DMS53 (cell line): ENCODE measurements at places on chromosomes 1 and 21.

DNA sequence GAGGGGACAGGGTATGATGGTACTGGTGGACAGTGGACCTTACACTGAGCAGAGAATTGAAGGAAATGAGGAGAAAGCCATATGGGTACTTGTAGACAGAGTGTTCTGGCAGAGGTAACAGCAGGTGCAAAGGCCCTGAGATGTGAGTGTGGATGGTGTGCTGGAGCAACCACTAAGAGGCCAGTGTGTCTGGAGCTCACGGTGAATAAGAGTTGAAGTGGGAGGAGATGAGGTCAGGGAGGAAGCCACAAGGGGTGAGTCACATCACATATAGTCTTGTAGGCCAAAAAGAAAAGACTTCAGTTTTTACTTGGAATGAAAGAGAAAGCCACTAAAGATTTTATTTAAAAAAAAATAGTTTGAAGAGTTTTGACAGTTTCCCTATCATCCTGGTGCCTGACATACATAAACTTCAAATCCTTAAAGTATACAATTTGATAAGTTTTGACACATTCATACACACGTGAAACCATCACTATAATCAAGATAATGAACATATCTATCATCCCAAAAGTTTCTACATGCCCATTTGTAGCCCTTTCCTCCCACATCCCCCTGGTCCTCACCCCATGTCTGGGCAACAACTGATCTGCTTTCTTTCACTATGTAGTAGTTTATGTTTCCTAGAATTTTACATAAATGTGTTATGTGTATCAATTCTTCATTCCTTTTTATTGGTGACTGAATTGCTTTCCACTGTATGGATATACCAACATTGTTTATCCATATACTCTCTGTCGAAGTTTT lies 148.4 kb downstream of the GPATCH2 start:
- peak; percentile 70 for DNase-seq

DNA sequence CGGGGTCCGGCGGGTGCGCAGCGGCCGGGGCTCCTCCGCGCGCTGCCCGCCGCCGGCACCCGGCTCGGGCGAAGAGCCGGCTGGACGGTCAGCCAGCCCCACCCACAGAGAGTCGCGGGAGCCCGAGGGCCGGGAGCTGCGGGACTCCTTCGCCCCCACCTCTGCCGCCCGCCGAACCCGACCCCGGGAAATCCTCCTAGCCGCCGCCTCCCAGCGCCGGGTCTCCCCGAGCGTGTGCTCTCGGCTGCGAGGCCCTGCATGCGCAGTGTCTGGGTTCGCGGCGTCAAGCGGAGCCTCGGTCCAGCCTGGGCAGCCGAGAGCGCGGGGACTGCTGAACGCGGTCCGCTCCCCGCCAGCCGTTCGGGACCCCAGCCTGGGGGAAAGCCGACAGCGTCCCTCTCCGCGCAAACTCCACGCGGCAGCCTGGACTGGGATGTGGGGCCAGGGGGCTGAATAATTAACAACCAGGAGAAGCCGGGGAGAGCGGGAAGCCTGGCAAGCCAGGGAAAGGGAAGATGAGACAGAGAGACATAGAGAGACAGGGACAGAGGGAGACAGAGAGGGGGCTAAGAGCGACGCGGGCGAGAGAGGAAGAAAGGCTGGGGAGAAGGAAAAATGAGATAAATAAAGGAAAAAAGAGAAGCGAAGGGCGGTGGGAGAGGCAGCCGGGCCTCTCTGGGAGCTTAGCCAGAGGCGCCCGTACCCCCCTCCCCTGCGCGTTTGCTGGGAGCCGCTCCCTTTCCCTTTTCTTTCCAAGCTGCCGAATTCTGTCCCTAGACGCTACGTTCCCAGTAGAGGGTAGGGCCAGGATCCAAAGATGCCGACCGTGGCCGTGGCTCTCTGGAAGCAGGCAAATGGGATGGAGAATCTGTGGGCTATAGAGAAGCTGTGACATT lies 64.2 kb downstream of the MEF2D start:
- peak; percentile 75 for DNase-seq

DNA sequence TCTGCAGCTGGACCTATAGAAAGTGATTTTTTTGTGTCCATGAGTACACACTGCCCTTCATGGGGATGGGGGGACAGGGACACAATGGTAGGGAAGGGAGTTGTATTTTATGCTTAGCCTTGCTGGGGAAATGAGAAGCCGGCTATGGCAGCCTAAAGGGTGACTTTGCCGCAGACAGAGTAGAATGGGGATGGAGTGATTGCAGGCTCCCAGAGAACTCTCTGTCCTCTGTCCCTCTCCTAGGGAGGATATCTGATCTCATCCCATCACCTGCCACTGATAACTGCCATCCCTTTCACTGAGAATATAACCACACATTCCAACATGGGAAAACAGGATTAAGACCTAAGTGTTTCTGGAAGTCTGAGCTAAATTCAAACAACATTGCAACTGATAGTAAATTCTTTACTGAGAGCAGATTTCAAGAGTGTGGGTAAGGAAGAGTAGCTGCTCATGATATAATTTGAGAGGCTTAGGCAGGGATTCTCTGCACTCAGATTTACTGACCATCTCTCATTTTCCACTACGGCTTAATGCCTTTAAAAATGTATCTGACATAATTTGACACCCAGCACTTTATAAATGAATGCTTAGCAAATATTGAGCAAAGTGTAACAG lies 13.9 kb downstream of the SH2D1B start:
- DNase-seq = no peak

DNA sequence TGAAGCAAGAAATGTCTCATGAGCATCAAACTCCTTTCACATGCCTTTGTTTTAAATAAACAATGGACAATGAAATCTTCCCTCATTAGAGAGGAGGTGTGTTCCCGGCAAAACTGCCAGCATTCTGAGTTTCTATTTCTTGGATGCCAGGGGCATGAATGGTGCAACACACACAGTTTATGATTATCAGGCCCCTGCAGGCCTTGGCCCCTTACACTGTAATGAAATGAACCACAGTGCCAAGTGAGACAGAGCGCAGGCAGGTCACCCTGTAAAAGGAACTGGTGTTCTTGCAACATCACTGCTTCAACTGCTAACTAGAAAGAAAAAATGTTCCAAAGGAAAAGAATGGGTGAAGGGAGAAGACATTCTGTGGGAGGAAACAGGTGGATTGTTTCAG lies 3.8 kb upstream of the PIGC start:
- DNase-seq = no peak

- DNase-seq = no peak
Measured at GRCh38 chr1:169298441-169298840, 69.2 kb downstream of the NME7 start.

GRCh38 chr1:211113566-211113965 lies 20.4 kb downstream of the KCNH1 start:
- no peak for DNase-seq

- DNase-seq = no peak
Measured at GRCh38 chr1:92583821-92584760, 97.4 kb upstream of the GFI1 start.

DNA sequence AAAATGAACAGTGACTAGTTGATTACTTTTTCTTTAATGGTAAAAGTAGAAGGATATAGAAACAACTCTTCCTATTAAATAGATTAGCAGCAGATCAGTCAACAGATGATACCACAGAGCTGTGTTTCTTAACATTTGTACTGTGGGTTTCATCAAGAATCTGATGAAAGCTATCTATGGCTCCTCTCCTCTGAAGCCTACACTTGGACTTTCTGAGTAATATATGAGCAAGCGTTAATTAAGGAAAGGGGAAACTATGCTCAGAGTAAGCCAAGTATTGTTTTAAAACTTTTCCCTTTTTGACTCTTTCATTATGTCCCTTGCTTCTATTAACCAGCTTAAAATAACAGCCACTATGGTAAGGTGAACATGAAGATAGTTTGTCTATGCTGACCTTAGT lies 10.8 kb downstream of the ARID4B start:
- DNase-seq = no peak

DNA sequence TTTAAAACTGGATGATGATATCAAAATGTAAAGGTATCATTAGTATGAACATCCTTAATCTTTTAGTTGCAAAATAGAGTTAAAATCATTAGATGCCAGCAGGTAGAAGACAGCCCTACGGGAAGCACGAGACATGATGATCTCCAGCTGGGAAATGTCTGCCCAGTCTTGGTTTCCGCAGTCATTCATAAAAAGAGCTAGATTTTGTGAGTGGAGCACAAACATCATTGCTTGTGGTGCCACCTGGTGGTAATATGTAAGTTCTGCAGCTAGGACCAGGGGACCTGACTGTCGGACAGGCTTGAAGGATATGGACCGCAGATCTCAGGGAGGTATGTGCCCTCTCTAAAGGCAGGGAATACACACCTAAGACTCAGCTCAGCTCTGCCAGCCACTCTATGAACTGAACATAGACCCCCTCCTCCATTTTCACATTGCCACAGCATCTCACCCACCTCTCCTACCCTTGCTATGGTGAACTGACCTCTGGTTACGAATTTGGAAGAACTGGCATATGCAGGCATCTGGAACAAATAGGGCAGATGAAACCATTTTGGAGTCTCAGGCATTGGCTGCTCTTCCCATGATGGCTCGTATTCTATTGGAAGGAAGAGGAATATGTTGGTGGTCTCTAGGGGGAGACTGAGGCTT lies 9.2 kb downstream of the FCMR start:
- DNase-seq = peak; percentile 92

GRCh38 chr1:28259934-28260802 lies 850 bp downstream of the SESN2 start:
- peak; percentile 71 for DNase-seq

DNA sequence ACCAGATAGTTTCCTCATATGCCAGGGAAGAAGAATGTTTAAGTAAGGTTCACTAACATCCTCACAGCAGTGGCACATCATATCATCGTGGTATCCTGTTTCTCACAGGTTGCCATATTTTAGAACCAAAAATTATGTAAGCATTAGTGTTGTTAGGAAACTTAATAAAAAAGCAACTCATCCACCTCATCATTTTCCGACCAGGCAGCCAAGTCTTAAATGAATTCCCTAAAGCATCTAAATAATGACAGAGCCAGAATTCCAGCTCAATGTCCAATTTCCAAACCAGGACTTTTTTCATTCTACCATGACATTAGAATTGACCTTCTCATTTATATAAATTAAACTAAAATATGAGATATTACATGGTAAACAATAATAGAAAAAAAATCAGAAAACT lies 272.7 kb downstream of the NTNG1 start:
- no peak for DNase-seq
